ENCODE measurements at places on chromosomes 2 and 18.

DNA sequence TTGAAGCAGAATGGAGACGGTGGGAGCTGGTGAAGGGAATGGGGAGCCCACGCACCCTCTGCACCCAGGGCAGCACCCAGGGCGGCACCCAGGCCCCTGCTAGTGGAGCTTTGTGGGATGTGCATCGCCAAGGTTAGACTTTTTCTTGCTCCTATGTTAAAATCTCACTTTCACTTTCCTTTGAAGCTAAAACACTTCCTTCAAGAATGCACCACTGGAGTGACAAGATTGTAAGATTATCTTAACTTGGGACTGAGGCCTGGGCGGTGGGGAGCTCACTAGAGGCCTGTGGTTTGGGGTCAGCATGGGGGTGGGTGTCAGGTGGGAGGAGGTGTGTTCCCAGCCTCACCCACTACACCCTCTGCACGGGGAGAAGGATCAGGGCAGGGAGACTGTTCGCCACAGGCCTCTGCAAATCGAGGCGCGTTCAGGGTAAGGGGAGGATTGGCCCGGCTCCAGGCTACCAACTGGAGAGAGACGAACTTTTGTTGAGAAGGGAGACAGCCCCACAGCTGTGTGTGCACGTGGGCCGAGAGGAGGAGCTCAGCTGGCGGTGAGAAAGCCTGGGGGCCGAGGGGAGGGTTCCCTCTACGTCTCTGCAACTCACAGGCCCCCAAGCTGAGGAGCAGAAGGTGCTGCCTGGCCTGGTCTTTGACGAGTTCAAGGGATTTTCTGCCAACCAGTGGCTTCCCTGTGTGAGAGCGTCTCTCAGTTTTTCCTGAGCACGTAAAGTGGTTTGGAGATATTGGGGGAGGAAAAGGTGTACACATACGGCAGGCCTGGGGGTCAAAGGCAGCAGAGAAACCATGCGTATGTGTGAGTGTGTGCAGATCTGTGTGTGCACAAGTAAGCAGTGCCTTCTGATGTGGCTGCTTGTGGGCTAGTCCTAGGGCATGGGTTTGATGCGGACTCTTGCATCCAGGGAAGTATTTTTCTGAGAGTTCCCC, 147.7 kb downstream of the KLHL29 start:
- DNase-seq, result peak; percentile 13

DNA sequence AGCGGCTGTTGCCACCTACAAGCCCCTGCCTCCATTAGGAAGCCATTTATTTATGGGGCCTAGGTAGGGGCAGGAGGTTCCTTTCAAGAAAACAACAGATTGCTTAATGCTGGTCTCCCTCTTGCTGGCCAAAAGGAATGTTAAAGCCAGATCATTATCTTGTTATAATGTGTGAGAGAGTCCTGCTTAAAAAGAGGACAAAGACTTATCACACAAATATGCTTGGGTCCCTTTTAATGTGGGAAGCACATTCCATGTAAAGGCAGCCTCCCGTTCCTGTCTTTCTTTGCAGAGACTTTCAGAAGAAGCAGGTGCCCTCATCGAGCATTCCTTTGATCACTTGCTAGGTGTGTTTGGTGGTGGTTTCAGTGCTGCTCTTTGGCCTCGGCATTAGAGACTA, 76.4 kb downstream of the AGAP1 start:
- DNase-seq, result no peak

DNA sequence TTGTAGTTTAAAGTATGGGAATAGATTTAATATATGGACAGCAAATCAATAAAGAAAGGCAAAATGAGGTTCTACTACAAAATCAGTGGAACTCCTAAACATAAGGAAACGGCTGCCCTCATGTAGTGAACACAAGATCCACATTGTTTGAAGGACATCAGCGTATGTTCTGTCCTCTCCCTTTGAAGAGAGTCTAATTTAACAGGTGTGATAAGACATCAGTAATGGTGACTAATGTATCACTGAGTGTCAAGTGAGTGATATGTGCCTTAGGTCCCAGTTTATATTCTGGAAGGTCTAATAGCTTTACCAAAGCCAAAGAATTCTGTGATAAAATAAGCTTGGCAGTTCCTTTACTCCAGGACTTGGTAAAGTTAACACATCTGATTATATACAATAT, 248.7 kb downstream of the PTPRM start:
- no peak for DNase-seq

DNA sequence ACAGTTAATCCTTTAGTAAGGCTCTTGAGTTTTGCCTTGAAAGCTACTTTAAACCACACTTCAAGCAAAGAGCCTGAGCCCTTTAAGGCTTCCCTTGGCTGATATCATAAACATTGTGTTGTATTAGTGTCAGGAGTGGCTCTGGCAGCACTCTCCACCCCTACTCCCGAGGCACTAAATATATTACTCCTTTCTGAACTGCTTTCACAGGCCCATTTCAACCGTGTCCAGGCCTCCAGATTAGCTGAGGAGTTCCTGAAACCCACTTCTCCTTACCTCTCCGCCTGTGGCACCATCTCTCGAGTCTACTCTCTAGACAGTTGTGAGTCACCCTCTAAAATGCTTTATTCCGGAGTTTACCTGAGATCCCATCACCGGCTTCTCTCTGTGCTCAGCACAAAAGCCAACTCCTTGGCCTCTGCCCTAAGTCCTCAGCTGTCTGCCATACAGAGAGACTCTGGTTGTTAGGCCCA, 14.4 kb upstream of the STON1 start:
- no peak for DNase-seq

DNA sequence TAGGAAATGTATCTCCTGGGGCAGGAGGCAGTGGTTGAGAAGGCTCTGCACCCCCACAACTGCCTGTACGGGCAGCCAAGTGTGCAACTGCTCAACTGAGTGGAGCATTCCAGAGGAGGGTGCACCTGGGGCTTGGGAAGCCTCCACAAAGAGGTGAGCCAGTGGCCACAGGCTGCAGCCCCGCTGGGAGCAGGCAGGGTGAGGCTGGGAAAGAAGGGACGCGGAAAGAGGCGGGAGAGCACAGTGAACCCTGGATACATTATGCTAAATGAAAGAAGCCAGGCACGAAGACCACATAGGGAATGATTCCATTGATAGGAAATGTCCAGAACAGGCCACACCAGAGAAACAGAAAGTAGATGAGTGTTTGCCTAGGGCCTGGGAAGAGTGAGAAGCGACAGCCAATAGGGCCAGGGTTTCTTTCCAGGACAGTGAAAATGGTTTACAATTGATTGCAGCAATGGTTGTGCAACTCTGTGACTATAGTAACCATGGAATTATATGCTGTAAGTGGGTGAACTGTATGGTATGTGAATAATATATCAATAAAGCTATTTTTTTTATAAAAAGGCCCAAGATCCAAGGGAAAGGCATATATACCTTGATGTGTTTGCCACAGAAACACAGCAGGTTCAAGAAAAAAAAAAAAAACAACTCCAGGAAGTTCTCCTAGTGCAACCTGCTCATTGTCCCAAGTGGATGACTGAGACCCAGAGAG, 82.4 kb downstream of the DDX1 start:
- DNase-seq, result no peak
